NCI-H524 treated with DMSO at 0.1 percent for 48 hours (cell line): ENCODE measurements at places on chromosomes 16 and 17.
A peak's percentile ranks its signal among the peaks of the same experiment; 100 is the strongest.

- no peak for DNase-seq
Measured at GRCh38 chr17:80605326-80606066, 60.9 kb downstream of the RPTOR start.

GRCh38 chr16:10660950-10661635, 33.6 kb downstream of the TEKT5 start:
- no peak for DNase-seq

- no peak for DNase-seq
Measured at GRCh38 chr16:53234836-53235235, 180.0 kb downstream of the CHD9 start.

DNA sequence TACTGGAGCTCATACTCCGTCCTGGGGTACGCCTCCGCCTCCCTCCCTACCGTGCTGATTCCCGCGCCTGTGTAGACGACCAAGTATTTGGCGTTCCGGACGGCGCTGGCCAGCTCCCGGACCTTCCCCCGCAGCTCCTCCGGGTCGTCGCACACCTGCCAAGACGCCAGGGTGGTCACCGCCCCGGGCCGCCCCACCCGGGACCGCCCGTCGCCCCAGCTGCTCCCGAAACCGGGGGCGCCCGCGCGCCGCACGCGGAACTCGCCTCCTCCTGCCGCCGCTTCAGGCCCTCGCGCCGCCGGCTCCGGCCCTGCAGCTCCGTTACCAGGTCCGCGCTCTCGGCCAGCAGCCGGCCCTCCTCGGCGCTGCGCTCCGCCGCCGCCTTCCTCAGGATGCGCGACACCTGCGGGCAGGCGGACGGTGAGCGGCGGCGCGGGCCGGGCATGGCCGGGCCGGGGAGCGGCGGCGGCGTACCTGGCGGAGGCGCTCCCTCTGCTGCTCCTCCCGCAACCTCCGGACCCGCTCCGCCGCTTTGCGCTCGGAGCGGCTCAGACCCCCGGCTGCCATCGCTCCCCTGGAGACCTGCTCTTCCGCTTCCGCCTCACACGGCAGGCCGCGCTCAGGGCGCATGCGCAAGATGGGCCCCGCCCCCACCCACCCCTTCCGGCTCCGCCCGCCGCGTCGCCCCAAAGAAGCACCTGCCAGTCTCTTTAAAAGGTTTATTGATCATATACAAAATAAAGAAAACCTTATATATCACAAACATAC, at the start of gene SIRT7:
Gene SIRT7, minus strand, starts transcription at position 612 of the 768 bp plus-strand sequence. Its CDS starts 45 bp downstream, at position 567.
- peak; percentile 18 for DNase-seq

GRCh38 chr17:53662608-53663007, 160.1 kb upstream of the KIF2B start:
- DNase-seq: no peak

DNA sequence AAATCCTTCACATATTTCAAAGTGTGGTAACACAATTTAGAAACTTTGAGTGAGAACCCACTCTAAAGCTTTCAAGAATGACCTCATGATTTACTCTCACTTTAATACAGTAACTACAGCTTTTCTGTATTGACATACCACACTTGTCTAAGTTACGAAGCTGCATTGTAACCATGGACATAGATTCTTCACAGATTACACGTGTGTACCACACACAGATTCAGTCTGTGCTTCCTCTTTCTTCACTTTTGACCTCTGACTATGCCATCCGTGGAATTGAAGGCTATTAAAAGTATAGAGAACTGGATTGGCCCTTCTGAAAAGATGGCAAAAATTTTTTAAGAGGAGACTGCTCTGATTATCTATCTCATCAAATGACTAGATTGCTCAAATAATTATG, 172.7 kb downstream of the TANC2 start:
- DNase-seq: no peak

DNA sequence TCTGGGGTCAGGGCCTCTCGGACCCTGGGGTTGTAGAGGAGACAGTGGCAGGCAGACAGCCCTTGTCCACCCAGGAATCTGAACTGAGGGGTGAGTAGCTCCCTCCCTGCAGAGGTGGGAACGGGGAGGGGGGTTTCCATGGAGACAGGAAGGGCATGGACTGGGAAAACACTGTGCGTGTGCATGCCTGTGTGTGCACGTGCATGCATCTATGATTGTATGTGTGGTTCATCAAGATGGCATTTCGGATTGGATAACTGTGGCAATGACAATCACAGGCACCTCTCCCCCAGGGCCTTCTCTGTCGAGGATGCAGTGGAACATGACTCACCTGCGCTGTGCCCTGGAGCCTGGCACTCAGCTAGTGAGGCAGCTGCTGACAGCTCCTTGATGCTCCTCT, 6.1 kb upstream of the CD300C start:
- no peak for DNase-seq

DNA sequence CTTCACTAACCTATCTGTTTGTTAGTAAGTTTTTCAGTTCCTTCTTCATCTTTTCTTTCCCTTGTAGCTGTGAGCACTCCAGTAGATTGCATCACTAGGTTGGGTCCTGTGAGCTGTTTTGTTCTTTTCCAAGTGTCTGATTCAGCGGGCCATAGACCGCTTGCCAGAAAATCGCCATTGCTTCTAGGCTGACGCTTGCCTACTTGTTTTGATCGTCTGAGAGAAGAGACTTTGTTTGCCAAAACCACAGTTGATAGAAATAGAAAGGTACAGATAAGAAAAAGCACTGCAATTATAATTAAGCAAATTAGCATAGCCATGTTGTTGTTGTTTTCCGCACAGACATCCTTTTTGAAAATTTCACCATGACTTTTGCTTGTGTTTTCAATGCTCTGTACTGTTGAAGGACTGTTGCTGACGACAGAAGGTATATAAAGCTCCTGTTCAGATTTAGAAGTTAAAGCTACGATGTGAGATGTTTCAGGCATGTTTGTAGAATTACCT, 3.1 kb downstream of the EVI2A start:
- no peak for DNase-seq

DNA sequence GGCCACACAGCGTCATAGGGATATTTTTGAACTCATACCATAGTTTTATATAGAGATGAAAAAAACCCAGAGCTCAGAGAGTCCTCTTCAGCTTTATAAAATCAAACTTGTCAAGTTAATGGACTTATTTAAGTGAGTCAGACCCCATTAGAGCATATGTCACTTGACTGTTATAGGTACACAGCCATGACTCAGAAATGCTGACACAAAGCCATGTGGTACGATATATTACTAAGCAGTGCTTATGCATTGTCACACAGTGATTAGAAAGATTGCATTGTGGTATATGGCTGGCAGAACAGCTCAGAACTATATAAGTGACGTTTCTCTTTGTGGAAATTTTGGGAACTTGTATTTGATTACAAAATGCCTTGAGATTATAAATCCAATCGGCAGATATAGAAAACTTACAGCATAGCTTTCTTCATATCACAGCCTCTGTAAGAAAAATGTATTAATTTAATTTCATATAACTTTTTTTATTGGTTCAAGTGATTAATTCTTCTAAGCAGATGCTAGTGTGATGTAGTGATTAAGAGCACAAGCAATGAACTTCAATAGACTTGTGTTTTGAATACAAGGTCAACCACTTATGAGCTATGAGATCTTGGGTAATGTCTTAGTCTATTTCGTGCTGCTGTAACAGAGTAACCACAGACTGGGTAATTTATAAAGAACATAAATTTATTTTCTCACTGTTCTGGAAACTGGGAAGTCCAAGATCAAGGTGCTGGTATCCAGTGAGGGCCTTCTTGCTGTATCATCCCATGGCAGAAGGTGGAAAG, 25.8 kb upstream of the GINS3 start:
- DNase-seq: peak; percentile 49

DNA sequence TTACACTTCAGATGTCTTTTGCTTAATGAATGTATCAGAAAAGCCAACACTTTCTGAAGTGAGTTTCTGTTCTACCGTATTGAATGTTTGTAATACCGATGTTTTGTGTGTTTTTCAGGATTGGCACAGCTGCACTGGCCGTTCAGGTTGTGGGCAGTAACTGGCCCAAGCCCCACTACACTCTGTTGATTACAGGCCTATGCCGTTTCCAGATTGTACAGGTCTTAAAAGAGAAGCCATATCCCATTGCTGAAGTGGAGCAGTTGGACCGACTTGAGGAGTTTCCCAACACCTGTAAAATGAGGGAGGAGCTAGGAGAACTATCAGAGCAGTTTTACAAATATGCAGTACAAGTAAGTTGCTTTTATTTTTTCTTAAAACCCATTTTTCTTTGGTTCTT, 4.7 kb upstream of the ABCC11 start:
- no peak for DNase-seq

DNA sequence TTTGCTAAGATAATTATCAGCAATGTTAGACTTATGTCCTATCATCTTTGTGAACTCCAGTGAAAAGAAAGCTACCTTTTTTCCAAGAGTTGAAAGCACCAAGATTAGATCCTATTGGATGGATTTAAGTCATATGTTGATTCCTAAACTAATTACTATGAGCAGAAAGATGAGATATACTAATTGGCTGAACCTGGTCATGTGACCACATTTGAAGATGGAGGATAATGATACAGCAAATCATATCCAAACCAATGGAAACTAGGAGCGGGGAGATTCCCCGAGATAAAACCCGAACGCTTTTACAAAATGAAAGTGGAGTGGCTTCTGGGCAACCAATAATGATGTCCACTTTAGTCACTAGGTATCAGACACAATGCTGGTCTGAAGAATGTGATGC, 1060.2 kb upstream of the EEF2KMT start:
- DNase-seq: no peak

DNA sequence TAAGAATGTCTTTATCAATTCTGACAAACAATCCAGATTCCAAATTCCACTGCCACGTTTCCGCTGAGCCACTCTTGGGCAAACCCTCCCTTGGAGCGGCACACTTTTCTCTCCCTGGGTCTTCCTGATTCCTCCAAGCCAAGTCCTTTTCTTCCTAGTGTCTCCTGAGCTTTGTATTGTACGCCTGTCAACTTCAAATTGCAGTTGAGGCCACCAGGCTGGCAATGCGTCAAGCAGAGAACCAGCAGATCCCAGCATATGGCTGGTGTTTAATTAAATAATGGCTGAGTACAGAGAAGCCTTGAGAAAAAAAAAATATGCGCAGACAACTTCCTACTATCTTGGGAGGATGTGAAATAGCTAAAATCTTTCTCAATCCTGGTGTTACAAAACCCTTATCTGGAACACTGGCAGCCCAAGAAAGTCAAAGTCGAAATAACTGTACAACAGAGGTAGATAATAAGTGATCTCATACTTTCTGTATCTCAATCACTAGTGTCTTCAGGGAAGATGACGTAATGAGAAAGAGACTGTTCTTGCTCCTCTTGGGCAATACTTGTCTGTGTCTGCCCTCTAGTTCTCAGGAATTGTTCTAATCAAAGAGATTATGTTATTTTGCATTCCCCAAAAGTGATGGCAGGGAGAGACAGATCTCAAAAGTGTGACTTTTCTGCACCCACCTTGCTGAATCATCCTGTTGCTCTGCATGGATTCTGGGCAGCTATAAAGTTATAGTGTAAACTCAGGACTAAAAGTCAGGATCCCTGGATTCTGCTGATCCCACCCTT, 15.0 kb downstream of the SMIM36 start:
- DNase-seq: no peak

- DNase-seq: no peak
Measured at GRCh38 chr17:44956998-44957981, 9.7 kb upstream of the KIF18B start.

DNA sequence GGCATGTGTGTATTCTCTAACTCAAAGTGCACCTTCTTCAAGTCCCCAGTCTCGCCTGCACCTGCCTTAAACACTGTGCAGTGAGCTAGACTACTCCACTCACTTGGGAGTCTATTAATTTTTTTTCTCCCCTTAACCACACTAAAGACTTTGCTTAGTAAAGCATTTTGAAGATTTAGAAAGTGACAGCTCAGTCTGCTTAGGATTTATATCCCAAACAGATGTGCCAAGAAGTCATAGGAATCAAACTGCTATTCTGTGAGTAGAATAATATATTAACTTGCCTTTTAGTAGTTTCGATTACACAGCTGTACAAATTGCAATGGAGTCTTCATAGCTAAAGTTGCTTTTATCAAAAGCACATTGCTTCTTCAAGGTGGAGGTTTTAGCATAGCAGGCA, 47.2 kb upstream of the MED13 start:
- no peak for DNase-seq

DNA sequence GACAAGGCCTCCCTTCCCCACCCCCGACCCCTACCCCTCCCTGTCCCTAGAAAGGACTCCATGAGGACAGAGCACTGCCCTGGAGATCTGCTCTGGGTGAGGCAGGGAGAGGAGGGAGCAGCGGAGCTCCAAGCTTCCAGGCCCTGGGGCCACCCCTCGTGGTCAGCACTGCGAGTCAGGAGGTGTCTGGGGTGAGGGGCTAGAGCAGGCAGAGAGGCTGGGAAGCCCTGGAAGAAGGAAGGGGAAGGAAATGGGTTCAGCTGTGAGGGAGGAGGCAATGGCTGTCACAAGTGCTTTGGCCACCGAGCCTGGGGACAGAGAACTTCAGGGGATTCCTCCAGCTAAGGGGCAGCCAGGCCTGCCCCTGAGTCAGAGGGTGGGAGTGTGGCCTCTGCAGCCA, 28.2 kb upstream of the DNAI2 start:
- DNase-seq: no peak

DNA sequence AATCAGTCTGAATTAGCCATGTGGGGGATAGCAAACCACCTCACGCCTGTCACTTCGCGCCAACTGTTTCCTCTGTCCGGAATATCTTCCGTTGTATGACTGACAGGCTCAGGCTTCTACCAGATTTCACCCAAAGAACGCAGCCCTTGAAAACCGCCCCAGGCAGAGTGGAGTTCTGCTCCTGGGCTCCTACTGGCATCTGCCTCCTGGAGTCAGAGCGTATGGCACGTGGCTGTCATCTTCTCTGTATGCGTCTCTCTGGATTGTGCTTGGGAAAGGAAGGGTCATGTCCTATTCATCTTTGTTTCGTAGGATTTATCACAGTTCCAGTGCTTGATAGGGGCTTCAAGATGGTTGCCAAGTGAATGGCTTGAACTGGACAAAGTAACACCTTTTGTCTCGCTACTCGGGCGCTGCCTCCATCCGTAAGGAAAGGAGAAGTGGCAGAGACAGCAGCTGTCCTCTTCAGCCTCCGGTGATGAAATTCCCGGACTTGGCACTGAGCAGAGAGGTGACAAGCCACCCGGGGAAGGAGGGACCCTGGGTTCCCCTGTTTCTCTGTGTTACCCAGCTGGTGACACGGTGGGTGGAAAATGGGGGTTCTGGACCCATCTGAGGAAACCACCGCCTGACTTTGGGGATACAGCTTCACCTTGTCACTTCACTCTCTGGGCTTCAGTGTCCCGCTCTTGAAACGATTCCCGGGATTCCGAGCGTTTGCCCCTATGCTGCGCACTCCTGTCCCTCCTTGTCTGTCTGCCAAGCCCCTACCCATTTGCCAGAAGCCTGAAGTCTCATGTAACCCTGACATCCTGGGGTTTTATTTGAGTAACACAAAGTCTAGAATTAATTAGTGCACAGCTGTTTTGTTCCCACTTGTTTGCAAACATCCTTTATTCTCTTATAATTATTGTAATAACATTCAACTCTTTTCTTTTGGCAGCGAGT, 13.9 kb downstream of the KIAA0513 start:
- DNase-seq: peak; percentile 85
